ENCODE measurements at places on chromosomes 7 and 10.

DNA sequence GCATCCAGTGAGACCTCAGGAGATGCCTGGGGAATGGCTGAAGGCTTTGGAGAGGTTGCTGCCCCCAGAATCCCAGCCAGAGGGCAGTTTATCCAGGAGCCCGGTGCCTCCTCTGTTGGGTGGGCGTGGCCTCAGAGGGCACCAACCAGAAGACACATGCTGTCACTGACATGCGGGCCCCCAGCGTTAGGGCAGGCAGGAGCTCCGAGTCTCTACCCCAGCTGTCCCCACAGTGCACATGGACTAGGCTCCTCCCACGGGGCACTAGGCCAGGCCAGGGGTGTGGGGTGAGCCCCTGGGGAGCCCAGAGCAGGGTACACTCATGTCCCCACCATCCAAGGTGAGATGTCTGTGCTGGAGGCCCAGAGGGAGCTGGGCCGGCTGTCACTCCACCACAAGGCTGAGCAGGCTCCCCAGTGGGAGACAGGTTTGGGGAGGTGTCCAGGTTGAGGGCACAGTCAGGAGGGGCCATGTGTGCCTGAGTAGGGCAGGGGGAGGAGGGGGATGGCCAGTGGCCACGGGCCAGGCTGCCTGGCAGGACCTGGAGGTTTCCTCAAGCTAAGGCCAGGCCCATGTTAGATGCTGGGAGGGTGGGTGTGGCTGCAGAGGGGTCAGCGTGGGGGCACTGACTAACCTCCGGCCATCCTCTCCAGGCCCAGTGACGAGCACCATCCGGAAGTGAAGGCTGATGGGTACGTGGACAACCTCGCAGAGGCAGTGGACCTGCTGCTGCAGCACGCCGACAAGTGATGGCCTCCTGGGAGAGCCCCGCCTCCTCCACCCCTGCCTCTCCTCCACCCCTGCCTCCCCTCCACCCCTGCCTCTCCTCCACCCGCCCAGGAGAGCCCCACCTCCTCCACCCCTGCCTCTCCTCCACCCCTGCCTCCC lies 131.3 kb downstream of the FAM53B start:
- peak; percentile 66 for DNase-seq

DNA sequence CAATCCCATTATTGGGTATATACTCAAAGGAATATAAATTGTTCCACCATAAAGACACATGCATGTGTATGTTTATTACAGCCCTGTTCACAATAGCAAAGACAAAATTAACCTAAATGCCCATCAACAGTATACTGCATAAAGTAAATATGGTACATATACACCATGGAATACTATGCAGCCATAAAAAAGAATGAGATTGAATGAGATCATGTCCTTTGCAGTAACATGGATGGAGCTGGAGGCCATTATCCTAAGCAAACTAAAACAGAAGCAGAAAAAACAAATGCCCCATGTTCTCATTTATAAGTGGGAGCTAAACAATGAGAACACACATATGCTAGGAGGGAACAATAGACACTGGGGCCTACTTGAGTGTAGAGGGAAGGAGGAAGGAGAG lies 44.7 kb upstream of the CROT start:
- no peak for DNase-seq

DNA sequence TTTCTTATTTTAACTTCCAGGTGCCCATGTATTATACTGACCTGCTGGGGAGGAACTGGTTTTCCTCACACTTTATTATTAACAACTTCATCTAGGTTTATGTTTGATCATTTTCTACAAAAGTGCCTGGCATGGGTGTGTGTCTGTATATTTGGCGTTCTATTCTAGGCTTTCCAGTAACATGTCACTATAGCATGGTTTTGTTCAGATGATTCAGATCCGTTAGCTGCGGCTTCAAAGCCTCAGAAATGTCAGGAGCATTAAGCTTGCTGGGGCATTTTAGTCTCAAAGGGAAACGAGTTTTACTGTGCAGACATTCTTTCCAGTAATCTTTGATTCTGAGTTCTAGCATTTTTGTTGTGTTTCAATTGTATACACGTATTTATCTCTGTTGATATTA lies 2.3 kb downstream of the INPP5A start:
- DNase-seq: no peak

- no peak for DNase-seq
These were observed 229.7 kb downstream of the CACNB2 start for GRCh38 chr10:18369859-18370473.

DNA sequence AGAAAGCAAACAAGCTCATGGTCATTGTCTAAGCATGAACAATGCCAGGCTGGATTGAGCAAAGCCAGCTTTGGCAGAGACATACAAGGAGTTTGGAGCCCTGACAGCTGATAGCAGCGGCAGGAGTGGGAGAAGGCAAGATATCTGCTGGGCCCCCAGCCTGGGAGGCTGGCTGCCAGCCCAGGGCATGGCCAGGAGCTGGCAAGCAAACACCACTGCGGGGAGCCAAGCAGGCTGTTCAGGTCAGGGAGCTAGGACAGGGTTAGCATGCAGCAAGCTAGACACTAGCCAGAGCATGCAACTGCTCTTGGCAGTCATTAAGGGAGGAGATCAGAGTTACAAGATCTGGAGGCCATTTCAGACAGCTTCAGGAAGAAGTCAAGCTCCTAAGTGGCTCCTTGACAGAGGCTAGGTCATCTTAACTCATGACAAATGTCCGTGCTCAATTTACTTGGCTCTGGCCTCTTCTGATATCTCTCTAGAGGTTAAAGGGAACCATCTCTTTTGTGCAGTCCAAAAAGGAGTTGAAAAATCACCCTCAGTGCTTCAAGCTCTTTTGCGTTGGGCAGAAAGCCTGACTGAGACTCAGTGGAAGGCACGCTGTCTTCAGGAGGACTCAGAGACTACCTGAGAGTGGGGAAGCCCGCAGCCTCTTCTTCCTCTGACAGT lies 436.8 kb upstream of the C7orf33 start:
- DNase-seq: peak; percentile 93

GRCh38 chr7:116955801-116956476 lies 2.6 kb downstream of the ST7 start:
- DNase-seq: peak; percentile 37

All from ovary (tissue), 10 donors.